ENCODE measurements at places on chromosomes 16 and 17.

- DNase-seq = no peak
Measured at GRCh38 chr17:2064520-2064971, 9.6 kb downstream of the HIC1 start.

DNA sequence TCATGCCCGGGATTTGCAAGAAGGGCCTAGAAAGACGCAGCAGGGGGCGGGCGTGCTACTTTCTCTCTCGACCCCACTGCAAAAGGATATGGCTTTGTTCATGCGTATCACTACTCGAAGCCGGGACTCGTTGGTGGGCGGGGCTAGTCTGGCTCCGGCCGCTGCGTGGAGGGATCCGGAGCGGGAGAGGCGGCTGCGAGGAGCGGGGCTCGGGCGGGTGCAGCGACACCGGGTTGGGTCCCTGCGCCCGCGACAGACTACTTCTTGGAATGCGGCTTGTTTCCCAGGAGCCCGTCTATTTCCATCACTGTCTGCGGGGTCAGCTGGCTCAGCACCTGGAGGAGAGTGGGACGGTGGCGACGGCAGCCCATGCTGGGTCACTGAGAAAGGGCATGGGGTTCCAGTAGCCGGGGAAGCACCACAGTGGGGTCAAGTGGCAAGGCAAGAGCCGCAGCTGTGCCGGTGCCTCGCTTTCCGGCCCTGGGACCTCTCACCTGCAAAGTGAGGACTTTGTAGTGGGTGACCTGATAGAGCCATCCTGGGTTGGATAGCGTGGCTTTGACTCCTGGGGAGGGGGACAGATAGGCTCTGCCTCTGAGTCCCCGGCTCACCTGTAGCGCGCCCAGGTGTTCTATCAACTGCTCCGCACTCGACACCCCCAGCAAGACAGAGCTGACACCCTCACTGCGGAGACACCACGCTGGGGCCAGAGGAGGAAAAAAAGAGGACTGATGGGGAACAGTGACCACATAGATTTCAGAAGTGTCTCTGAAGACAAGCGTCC, 6.6 kb downstream of the KCNAB3 start:
- no peak for DNase-seq

DNA sequence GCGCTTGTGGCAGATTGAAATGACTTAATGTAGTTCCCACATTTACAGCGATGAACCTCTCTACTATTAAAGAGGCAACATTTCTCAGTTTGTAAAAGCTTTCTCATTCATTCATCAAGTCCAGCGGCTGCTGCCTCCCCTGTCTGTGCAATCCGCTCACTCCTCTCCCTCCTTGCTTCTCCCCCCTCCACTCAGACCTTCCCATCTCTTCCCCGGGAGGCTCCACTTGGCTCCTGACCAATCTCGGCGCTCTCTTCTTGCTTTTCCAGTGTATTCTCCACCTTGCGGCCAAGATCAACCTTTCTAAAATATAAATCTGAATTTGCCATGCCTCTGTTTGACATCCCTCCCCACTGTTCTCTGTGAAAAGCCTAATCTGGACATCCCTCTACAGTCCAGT, 117.5 kb downstream of the ASIC2 start:
- DNase-seq = no peak

GRCh38 chr16:52271088-52271750, 275.7 kb downstream of the TOX3 start:
- no peak for DNase-seq

DNA sequence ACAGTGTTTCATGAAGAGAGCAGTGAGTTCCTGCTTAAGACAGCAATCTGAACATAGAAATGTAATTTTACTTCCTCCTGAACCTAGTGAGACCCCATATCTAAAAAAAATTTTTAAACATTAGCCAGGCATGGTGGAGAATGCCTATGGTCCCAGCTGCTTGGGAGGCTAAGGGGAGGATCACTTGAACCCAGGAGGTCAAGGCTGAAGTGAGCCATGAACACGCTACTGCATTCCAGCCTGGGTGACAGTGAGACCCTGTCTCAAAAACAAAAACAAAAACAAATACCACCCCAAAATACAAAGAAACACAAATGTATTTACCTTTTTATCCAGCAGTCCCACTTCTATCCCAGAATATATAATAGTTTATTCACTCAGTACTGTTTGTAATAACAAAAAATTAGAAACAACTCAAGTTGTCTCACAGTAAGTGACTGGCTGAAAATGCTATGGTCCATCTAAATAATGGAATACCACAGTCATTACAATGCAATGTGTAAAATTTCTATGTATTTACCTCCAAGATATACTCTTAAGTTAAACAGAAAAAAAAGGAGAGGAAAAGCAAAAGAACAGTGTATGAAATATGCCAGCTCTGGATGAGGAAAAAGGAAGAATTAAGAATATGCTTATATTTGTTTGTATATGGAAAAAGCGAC, 16.3 kb downstream of the CFDP1 start:
- DNase-seq = no peak
